CD4-positive, alpha-beta T cell treated with Interleukin-12 subunit alpha and Interleukin-12 subunit beta, for 1 hour (primary cell): ENCODE measurements at places on chromosomes 1 and 21.

DNA sequence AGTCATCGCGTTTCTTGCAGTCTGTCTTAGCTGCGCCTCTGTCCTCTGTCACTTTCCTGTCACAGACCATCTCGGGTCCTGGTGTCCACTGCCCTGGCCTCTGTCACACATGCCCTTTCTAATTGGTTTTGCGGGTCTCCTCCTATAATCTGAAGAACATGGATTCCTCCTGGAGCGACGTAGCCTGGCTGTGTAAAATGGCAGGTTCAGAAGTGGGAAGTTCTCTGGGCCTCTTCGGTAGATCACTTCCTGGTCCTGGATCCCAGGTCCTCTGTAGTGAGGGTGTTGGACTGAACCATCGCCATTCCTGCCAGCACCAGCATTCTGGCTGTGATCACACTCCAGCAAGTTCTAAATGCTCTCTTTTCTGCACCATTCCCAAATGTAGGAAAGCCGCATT is 857 bp downstream of the FAM3B start:
- DNase-seq: no peak

DNA sequence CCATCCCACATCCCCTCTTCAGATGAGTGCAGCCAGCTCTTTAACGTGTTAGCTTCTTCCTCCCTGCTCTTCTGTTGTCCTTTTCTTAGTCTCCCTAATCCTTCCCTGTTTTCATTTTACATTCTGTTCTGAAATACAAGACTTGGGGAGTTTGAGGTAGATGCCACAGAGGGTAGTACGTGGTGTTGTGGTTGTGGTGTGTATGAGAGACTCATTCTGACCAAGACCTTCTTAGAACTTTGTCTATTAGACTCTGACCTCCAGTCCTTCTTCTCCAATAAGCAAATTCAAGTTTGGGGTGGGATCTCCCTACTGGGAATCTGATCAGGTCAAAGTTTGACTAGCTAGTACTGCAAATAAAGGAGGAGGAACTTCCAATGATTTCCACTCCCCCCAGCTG is 39.5 kb downstream of the CACNA1E start:
- DNase-seq: no peak

GRCh38 chr1:20114021-20114648 is 5.2 kb downstream of the PLA2G2D start:
- DNase-seq: no peak

DNA sequence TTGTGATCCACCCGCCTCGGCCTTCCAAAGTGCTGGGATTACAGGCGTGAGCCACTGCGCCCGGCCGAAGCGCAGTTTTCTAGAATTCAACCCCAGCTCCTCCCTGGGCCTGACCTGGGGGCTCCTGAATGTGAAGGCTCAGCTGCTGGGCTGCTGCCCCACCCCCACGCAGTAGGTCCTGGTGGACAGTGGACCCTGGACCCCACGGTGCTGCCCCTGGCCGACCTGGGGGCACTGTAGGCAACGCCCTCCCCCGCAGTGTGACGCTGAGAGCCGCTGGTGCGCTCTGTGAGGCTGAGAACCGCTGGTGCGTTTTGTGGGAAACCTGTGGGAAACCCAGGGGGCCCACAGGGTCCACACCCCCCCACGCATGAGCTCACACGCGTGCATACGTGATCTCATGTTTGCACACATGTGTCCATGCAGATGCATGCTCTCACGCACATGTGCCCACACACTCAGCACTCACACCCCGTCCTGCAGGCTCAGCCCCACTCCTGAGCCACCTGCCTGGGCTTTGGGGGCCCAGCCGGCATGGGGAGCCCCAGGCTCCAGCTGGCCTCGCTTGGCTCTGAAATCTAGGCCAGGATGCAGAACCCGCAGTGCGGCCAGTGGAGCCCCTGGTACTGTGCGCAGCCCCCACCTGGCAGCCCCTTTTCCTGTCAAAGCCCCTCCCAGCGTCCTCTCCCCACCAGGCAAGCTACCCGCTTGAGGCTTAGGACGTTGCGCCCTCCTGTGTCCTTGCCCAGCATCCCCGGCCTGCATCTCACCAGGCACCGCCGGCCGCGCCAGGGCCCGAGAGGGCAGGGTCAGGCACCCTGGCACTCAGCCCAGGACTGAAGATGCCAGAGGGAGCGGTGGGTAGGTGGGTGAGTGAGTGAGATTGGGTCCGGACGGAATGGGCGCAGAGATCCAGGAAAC is 67.7 kb downstream of the COL18A1 start:
- DNase-seq: no peak

DNA sequence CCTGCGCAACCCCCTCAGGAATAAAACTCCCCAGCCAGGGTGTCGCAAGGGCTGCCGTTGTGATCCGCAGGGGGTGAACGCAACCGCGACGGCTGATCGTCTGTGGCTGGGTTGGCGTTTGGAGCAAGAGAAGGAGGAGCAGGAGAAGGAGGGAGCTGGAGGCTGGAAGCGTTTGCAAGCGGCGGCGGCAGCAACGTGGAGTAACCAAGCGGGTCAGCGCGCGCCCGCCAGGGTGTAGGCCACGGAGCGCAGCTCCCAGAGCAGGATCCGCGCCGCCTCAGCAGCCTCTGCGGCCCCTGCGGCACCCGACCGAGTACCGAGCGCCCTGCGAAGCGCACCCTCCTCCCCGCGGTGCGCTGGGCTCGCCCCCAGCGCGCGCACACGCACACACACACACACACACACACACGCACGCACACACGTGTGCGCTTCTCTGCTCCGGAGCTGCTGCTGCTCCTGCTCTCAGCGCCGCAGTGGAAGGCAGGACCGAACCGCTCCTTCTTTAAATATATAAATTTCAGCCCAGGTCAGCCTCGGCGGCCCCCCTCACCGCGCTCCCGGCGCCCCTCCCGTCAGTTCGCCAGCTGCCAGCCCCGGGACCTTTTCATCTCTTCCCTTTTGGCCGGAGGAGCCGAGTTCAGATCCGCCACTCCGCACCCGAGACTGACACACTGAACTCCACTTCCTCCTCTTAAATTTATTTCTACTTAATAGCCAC is 696 bp downstream of the TGFB2 start:
- DNase-seq: peak; percentile 41

- no peak for DNase-seq
These were observed 147.7 kb downstream of the TGFB2 start for GRCh38 chr1:218492874-218493273.

DNA sequence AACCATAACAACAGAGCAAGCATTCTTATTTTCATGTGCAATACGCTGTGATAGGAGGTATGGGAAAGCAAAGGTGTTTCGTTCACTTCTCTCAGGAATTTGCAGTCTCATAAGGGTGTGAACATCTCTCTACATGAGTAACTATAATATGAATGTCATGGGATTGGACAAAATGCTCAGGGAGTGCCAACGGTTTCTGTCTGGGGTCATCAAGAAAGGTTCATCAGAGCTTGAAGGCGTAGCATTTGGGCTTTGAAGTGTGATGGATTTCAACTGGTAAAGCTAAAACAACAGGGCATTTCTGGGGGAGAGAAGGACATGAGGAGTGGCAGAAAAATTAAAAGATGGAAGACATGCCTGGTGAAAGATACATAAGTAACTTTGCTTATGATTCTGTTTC is 32.4 kb downstream of the GREM2 start:
- DNase-seq: no peak

- DNase-seq: no peak
These were observed 10.8 kb upstream of the PPIE start for GRCh38 chr1:39727932-39728317.

GRCh38 chr21:46063227-46063626 is 34.7 kb upstream of the COL6A2 start:
- no peak for DNase-seq

DNA sequence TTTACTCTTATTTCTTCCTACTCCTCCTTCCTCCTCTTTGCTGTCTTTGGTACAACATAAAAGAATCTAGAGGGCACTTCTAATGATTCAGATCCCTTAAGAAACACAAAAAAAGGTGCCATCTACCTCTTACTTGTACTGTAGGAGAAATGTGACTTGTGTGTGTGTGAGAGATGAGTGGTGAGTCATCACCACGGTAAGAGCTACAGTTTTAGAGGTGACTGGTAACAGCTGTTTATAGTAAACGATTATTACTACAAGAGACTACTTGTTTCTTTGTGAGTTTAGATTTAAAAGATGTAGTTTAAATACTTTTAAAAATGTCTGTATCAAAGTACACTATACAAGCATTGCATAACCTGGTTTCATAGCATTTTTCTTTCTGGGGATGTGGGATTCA is 40.4 kb downstream of the SLC35D1 start:
- no peak for DNase-seq

DNA sequence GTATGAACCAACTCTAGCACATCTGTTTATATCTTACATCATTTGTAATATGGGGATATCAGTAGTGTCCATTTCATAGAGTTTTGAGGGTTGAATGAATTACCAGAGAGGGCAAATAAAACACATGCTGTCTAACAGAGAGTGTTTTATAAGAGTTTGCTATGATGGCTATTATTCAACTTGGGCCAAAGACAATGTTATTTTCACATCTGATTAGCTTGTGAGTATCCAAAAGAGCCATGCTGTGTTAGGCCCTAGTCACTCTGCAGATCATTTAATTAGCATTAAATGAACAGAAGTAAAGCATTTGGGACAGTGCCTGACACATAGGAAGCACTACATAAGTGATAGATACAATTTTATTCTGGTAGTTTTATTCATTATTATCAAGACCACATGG is 4.2 kb upstream of the RNF11 start:
- no peak for DNase-seq

- no peak for DNase-seq
These were observed 22.9 kb downstream of the PROX1 start for GRCh38 chr1:214010717-214011116.

GRCh38 chr1:98947071-98947470 is 57.6 kb downstream of the PLPPR5 start:
- DNase-seq: no peak

DNA sequence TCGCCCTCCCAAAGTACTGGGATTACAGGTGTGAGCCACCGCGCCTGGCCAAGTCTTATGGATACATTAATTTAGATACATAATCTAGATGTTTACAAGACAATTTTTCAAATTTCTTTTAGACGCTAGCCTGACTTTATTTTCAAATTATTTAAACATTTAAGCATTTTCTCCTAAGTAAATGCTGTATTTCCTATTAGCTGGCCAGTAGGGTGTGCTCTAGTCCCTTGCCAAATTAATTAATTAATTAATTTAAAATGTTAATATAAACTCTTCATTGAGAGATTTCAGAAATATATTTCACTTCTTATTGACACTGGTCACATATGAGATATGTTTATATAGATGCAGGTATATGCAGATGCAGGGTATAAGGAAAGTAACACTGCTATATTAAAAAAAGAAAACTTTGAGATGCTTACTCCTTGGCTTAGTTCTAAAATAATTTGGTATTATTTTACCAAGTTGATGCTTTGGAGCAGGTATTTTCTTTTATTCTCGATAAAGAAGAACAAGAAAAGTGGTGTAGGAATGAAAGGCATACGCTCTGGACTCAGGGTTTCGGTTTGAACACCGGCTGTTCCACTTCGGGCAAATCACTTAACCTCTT is 5.2 kb upstream of the ERRFI1 start:
- peak; percentile 61 for DNase-seq

GRCh38 chr1:64683419-64683818 is 61.5 kb upstream of the RAVER2 start:
- DNase-seq: no peak

- no peak for DNase-seq
These were observed 16.1 kb downstream of the UTP11 start for GRCh38 chr1:38028671-38029070.

- DNase-seq: peak; percentile 31
These were observed 1.4 kb upstream of the FDPS start for GRCh38 chr1:155307247-155307740.

DNA sequence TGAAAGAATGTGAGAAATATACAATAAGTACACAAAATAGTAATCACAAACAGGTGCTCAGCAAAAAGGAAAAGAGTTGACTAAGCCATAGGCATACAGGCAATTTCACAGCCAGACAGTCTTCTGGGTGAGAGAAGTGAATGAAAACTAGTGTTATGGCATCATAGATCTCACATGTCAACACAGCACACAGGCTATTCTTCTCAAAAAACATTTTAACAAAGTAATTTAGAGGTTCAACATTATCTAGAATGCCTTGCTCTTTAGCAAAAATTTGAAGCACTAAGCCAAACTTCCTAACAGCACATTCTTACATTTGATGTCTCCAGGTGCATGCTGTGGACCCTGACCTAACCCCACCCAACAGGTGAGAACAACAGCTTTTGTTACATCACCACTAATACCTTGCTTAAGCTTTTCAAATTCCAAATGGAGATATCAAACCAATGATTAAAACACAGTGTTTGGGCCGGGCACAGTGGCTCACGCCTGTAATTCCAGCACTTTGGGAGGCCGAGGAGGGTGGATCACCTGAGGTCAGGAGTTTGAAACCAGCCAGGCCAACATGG is 30.5 kb downstream of the OTUD7B start:
- no peak for DNase-seq

- no peak for DNase-seq
These were observed 747 bp upstream of the ENAH start for GRCh38 chr1:225653463-225654276.

GRCh38 chr21:43012596-43012995 is 38.2 kb downstream of the PKNOX1 start:
- DNase-seq: no peak

DNA sequence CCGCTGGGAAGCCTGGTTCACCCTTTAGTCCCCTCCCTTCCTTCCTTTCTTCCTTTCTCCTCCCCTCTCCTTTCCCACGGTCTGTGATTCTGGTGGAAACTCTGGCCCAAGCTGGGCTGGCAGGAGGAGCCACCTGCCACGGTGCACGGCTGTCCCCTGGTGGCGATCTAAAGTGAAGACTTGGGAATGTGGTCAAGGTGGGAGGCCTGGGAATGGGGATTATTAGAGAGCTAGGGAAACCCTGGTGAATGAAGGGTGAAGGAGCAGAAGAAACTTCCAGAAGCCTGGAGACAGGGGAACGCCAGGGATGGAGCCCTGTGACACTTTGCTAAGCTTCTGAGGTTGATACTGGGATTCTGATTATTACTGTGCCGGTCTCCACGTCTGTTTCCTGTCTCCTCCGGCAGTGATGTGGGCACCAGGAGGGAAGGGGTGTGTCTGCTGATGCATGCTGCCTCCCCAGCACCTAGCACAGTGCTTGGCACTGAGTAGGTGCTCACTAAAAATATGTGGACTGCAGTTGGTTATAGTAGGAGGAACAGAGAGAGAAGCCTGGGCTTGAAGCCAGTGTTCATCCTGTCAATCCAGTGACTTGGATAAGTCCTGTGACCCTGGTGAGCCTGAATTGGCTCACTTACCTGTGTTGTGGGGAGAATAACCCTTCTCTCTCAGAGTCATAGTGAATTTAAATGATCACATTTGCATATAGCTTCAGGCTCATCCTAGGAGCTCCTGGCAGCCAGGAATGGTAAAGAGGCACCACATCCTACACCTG is 71.2 kb upstream of the NBPF3 start:
- peak; percentile 70 for DNase-seq

DNA sequence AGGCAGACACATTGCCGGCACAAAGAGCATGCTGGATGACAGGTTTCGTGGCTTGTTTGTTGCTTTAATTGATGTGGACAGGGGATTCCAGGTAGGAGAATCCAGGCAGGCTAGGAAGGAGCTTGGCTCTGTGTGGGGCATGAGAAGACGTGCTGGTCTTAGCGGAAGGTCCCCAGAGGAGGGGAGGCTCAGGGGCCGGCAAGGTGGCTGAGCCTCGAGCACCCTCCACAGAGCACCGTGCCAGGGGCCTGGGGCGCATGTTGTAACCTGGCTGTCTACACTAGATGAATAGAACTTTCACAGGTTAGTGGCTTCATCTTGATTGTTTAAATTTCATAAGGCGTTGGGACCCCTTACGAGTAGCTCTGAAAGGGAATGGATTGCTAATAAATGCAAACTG is 223.1 kb downstream of the CAMTA1 start:
- no peak for DNase-seq
